ENCODE measurements at places on chromosomes 4 and X.

DNA sequence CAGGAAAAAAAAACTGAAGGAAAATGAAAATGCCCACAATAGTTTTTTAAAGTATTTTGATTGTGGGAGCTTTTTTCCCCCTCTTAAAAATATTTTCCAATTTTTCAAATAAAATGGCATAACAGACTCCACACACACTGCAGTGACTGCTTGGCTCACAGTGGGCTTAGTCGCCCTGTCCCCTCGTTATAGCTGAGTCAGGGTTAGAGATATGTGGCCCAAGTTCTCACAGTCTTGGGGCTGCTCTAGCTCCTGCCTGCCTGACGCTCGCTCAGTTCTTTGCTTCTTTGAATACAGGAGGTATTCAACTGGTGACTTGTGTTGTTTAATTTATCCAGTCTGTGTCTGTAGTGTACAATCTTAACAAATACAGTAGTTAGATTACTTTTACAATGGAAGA lies 47.7 kb downstream of the BEND2 start:
- DNase-seq: no peak

GRCh38 chr4:113646442-113646822 lies 115.1 kb downstream of the CAMK2D start:
- DNase-seq: no peak

- DNase-seq: no peak
These were observed 253.3 kb downstream of the NAP1L3 start for GRCh38 chrX:93420090-93420489.

- no peak for DNase-seq
These were observed 27.5 kb upstream of the PLS3 start for GRCh38 chrX:115533485-115533884.

- DNase-seq: no peak
These were observed 2.1 kb downstream of the SHISA3 start for GRCh38 chr4:42399393-42399792.

DNA sequence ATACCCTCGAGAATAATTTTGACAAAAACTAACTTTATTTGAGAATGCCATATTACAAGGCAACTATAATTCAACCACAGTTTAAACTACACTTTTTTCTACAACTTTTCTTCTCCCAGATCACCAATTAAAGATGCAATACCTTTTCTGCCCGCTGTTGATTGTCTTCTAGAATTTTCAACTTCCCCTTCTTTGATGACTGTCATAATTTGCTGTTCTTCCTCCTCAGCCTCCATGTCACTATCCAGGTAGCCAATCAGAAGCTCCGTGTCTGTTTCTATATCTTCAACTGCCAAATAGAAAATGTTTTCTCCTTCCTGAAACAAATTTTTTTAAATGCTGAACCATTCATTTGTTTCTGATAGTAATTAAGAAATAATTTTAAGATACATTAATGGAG lies 101.5 kb downstream of the PRDM5 start:
- no peak for DNase-seq
